ENCODE measurements at places on chromosomes 5 and 9. TPM values are rescaled to one million over a fixed set of nuclear protein-coding genes. Genes with fewer than 3 reads are reported as not detected.

DNA sequence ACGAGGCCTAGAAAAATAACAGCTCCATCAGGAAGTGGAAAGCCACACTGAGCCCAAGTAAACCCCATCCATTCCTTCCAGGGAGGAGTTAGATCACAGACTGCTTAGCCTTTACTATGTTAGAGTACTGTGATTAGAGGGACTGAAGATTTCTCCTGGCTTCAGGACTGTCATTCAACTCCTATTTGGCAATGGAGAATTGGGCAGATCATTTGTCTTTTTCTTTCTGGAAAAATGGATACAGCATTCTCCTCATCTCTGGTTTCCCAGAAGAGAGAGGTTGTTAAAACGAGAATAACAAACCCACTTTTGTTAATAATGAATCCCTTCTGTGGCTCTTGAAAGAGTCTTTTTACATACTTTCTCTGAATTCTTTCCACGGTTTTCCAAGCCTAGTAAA lies 150.4 kb downstream of the GABRB2 start:
- H3K36me3 ChIP-seq: no peaks in the 10 kb centered on the region

Gene IFNA2
- not detected for total RNA-seq

Gene AFAP1L1
- total RNA-seq: 4.0 TPM

Gene COMMD10
- total RNA-seq: 26.5 TPM

Gene FRRS1L
- 0.12 TPM for total RNA-seq

DNA sequence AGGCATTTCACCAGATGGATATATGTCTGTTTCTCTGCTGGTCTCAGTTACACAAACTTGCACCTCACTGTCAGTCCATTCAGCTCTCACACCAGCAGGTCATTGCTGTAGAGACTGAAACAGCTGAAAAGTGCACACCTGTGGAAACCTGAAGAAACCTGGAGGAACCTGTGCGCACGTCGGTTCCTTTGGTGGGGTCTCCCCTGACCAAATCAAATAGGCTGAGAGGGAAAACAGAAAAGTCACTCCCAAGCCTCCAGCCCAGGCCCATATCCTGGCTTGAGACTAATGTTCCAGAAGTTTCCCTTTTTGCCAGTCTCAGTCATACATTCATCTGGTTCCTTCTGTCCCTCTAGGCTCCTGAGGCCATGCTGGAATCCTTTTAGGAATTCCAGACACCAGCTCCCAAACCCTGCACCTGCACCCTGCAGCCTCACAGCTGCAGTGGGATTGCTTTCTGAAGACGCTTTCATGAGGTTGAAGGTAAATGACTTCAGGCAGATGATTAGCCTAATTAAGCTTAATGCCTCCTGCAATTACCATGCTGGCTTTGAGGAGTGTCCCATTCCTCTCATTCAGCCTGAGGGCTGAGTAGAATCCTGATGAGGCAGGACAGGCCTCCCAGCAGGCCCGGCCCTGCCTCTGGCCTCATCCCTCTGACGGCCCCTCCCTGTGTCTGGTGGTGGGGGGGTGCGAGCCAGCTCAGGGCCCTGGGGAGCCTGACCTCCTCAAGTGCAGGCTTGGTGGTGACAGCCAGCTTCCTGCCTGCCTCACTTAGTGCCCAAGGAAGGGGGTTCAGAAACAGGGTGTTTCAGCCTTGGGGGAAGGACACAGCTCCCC lies 24.3 kb upstream of the CXCL14 start:
- no peaks in the 10 kb centered on the region for H3K4me1 ChIP-seq
- no peaks in the 10 kb centered on the region for H3K27me3 ChIP-seq
- no peak for DNase-seq
- no peak overlapping the region for H3K4me3 ChIP-seq

Gene RASGEF1C
- 0.85 TPM for total RNA-seq

GRCh38 chr9:104958751-104959150 lies 30.8 kb upstream of the ABCA1 start:
- H3K4me1 ChIP-seq: no peaks in the 10 kb centered on the region
- no peaks in the 10 kb centered on the region for H3K36me3 ChIP-seq
- no peak overlapping the region for H3K27ac ChIP-seq
- no peak overlapping the region for H3K4me3 ChIP-seq
- H3K27me3 ChIP-seq: no peaks in the 10 kb centered on the region

Gene CKMT2
- total RNA-seq: 0.40 TPM

Gene TOR1A
- total RNA-seq: 31.1 TPM

Gene NUP214
- total RNA-seq: 43.8 TPM

DNA sequence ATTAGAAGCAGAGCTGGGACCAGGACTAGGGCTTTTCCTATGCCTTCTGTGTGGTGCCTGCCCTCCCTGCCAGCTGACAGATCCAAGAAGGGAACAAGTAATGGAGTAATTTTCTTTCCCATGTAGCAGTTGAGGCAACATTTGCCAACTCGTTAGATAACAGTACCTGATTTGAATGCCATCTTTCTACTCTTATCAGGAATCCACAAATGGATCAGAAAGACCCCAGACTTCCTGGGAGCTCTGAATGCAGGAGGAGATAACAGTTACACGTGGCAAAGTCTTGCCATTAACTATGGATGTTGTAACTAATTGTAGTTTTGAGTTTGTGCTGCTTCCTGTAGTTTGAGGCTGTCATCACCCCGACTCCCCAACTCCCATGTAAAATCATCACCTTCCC lies 39.2 kb downstream of the RCL1 start:
- no peaks in the 10 kb centered on the region for H3K36me3 ChIP-seq
- no peaks in the 10 kb centered on the region for H3K4me1 ChIP-seq
- no peak for DNase-seq
- H3K4me3 ChIP-seq: no peak overlapping the region
- no peak overlapping the region for H3K27ac ChIP-seq

DNA sequence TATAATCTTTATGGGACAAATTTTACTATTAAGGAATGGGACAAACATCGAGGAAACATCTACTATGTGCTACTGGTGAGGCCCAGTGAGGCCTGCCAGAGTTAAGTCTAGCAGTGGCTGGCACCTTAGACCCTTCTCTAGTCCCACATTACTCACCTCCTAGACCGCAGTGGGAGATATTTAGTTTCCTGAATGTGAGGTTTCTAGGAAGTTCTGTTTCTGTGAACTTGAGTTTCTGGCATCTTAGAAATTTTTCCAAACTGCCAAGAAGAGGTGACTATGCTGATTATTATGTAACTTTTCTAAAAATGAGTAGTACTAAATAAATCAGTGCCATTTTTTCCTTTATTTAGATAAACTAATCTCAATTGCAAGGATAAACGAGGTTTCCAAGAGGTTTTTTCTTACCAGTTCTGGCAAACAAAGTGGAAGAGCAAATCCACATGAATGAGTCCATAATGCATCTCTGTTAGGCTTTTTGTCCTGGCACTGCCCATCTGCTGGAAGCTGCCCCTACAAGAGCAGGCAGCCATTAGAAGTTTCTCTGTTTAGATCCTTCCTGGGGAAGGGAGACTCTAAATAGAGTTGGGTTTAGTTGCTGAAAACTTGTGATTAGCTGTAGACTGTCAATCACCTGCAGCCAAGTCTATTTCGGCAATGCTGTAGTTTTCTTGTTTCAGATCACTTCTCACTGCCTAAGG lies 348.7 kb downstream of the MAN2A1 start:
- no peak overlapping the region for H3K27ac ChIP-seq
- H3K4me3 ChIP-seq: no peak overlapping the region
- H3K4me1 ChIP-seq: no peaks in the 10 kb centered on the region
- DNase-seq: no peak

GRCh38 chr5:101686536-101687157 lies 609.4 kb downstream of the SLCO4C1 start:
- no peak overlapping the region for H3K4me3 ChIP-seq
- H3K27ac ChIP-seq: no peak overlapping the region
- H3K4me1 ChIP-seq: no peaks in the 10 kb centered on the region

- no peaks in the 10 kb centered on the region for H3K36me3 ChIP-seq
- H3K27me3 ChIP-seq: no peaks in the 10 kb centered on the region
- H3K27ac ChIP-seq: no peak overlapping the region
- no peaks in the 10 kb centered on the region for H3K4me1 ChIP-seq
Measured at GRCh38 chr5:74187757-74188156, 452.8 kb downstream of the ENC1 start.

- DNase-seq: no peak
- no peaks in the 10 kb centered on the region for H3K36me3 ChIP-seq
- H3K4me3 ChIP-seq: no peak overlapping the region
- no peak overlapping the region for H3K27ac ChIP-seq
- H3K4me1 ChIP-seq: no peaks in the 10 kb centered on the region
Measured at GRCh38 chr5:148306446-148306845, 5.8 kb upstream of the SPINK7 start.

DNA sequence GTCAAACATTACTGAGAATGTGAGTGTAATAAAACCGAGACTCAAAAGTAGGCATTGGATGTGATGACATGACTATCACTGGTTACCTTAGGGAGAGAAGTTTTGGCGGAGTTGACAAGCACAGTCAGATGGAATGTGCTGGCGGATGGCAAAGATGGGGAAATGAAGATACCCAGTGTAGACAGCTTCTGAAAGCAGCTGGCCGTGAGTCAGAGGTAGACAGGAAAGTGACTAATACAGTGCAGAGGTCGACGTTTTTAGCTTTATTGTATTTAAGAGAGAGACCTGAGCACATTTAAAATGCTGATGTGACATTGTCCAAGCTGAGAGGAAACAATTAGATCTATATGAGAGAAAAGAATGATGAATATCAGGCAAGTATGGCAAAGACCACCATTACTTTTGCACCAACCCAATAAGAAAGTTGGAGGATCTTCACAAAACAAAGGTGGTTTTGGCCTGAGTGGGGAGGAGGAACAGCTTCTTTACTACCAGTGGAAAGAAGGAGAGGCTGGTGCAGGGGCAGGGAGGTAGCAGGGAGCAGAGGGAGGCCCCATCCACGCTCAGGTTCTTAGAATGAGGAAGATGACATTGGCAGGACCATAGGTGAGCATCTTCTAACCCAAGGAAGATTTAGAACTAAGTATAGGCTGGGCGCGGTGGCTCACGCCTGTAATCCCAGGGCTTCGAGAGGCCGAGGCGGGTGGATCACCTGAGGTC lies 36.7 kb upstream of the KCNIP1 start:
- no peaks in the 10 kb centered on the region for H3K36me3 ChIP-seq
- H3K4me1 ChIP-seq: no peaks in the 10 kb centered on the region
- no peak overlapping the region for H3K27ac ChIP-seq
- DNase-seq: no peak
- no peak overlapping the region for H3K4me3 ChIP-seq
- no peaks in the 10 kb centered on the region for H3K27me3 ChIP-seq

DNA sequence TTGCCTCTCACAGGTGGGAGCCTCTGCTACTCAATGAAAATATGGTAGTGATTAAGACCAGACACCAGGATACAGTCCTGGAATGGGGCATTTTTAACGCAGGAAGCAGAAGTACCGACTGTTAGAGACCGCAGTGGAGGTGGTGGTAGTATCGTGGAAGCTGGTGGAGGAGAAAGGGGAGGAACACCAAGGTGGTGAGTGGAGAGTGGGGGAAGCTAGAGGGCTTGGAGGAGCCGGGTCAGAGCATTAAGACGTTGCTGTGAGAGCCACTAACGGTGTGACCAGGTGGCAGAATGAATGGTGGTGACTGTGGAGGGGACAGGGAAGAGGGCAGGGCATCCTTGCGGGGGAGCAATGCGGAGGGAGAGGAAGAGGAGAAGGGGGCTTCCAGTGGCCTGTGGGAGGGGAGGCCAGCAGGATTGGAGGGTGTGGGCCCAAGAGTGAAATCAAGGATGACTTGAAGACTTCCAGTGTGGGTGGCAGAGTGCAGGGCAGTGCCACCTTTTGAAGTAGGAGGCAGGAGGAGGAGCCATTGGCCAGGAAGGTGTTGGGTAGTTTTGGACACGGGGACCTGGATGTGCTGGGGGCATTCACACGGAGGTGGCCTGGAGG lies 1.6 kb upstream of the UBAC1 start:
- H3K4me1 ChIP-seq: peaks cover 9% of the 10 kb centered on the region
- H3K4me3 ChIP-seq: no peak overlapping the region
- DNase-seq: no peak
- H3K36me3 ChIP-seq: no peaks in the 10 kb centered on the region
- H3K27ac ChIP-seq: no peak overlapping the region

- no peaks in the 10 kb centered on the region for H3K36me3 ChIP-seq
- H3K27me3 ChIP-seq: no peaks in the 10 kb centered on the region
- no peak overlapping the region for H3K4me3 ChIP-seq
- H3K27ac ChIP-seq: no peak overlapping the region
- no peak for DNase-seq
- no peaks in the 10 kb centered on the region for H3K4me1 ChIP-seq
Measured at GRCh38 chr5:32625106-32625505, 39.7 kb downstream of the SUB1 start.

DNA sequence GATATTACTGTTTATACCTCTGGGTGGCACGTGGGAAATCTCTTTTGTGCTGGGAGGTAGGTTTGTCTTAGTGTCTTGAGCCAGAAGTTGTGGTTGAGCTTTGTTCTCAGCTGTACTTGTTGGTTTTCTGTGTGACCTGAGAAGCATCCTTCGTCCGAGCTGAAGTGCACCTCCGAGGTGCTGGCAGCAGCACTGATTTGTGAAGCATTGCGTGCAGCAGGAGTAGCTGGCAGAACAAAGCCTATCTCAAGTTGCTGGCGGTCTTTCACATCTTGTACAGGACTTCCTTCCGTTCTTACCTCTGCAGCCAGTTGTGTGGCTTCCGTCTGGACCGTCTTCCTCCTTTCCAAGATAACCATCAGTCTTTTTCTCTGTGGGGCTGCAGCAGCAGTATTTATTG lies 4.3 kb downstream of the PRRC2B start:
- no peaks in the 10 kb centered on the region for H3K36me3 ChIP-seq
- peak overlapping the region; percentile 95 for H3K27ac ChIP-seq
- no peak overlapping the region for H3K4me3 ChIP-seq
- no peak for DNase-seq
- H3K27me3 ChIP-seq: no peaks in the 10 kb centered on the region

Gene CDH9
- not detected for total RNA-seq

GRCh38 chr5:141960018-141960417 lies 2.0 kb upstream of the PCDH12 start:
- no peaks in the 10 kb centered on the region for H3K4me1 ChIP-seq
- no peaks in the 10 kb centered on the region for H3K36me3 ChIP-seq
- H3K27me3 ChIP-seq: no peaks in the 10 kb centered on the region
- no peak overlapping the region for H3K27ac ChIP-seq
- no peak overlapping the region for H3K4me3 ChIP-seq
- DNase-seq: no peak

GRCh38 chr9:92397853-92398252 lies 6.5 kb downstream of the OGN start:
- no peak overlapping the region for H3K27ac ChIP-seq
- no peaks in the 10 kb centered on the region for H3K27me3 ChIP-seq
- no peaks in the 10 kb centered on the region for H3K36me3 ChIP-seq
- no peak overlapping the region for H3K4me3 ChIP-seq
- no peaks in the 10 kb centered on the region for H3K4me1 ChIP-seq
- DNase-seq: no peak

- no peaks in the 10 kb centered on the region for H3K36me3 ChIP-seq
- DNase-seq: peak; percentile 40
- H3K4me3 ChIP-seq: peak overlapping the region; percentile 40
- peak overlapping the region; percentile 76 for H3K27ac ChIP-seq
- H3K4me1 ChIP-seq: no peaks in the 10 kb centered on the region
Measured at GRCh38 chr5:56480705-56481427, 247.7 kb upstream of the ANKRD55 start.

- no peak overlapping the region for H3K4me3 ChIP-seq
- no peaks in the 10 kb centered on the region for H3K27me3 ChIP-seq
- no peak overlapping the region for H3K27ac ChIP-seq
- no peaks in the 10 kb centered on the region for H3K36me3 ChIP-seq
Measured at GRCh38 chr5:132093271-132093670, 19.7 kb downstream of the CSF2 start.

Gene MEGF10
- total RNA-seq: 0.88 TPM

Data from colonic mucosa (tissue), 4 donors.